Peyer's patch (tissue), 4 donors: ENCODE measurements at places on chromosomes 4 and X.

DNA sequence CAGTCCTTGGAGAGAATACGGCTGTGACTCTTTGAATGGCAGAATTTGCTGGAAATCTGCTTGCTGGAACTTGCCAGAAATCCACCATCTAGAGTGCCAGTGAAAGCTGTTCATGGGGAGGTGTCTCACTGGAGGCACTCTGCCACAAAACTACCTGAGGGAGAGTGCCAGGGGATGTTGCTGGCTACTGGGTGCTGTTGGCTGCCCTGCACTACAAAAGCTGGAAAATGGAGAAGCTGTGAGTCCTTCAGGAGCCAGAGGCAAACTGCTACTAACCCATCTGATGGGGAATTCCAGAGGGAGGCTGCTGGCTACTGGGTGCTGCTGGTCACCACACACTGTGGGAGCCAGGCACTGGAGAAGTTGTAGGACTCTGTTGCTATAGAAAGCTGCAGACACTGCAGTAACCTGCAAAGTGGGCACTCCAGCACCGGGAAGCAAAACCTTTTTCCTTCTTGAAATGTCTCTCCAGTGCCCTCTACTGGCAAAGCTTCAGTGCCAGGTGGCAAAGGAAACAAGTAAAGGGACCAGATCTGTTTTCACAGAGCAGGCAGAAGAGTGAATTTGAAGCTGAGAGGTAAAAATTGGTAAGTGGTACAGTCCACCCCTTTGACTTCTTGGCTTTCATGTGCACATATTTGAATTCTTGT, 47.8 kb upstream of the HSD17B10 start:
- no peaks in the 10 kb centered on the region for H3K27me3 ChIP-seq
- H3K4me1 ChIP-seq, result no peaks in the 10 kb centered on the region
- no peak overlapping the region for H3K27ac ChIP-seq
- H3K4me3 ChIP-seq, result no peak overlapping the region
- peak; percentile 78 for DNase-seq

DNA sequence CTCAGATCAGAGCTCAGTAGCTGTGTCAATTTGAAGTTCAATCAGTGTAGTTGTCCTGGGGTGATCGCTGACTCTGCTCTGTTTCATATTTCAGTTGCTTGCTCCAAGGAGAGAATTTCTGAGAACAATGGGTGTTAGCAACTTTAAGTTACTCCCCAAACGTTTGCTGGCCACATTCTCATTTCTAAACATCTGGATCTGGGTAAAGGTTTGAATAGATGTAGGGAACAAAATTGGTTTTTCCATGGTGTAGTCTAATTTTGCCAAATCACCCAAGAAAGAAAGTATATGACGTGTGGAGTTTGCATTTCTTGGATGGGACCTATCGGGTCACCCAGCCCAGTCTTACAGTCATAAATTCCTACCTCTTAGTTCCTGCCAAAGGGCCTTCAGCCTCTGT, 103.7 kb downstream of the AKAP4 start:
- no peaks in the 10 kb centered on the region for H3K36me3 ChIP-seq
- no peaks in the 10 kb centered on the region for H3K4me1 ChIP-seq
- no peak for DNase-seq
- no peaks in the 10 kb centered on the region for H3K27me3 ChIP-seq
- H3K27ac ChIP-seq, result no peak overlapping the region
- H3K4me3 ChIP-seq, result no peak overlapping the region

DNA sequence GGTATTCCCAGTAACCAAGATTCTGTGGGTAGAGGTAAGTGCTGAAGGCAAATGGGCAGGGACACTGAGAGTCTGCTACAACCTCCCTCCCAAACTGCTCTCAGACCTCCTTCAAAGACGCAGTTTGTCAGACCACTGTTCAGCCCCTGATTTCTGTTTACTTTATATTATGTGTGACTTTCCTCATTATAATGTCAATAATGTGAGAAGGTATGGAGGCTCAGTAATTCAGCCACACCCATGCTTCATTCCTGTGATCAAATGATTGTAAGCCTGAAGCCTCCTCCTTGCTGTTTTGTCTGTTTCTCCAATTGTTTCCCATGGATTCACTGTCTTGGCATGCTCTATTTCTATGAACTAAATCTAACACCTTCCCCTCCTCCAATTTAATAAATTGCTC, 75.6 kb downstream of the SYTL5 start:
- H3K4me3 ChIP-seq, result no peak overlapping the region
- no peaks in the 10 kb centered on the region for H3K27me3 ChIP-seq
- H3K27ac ChIP-seq, result no peak overlapping the region
- no peaks in the 10 kb centered on the region for H3K4me1 ChIP-seq

DNA sequence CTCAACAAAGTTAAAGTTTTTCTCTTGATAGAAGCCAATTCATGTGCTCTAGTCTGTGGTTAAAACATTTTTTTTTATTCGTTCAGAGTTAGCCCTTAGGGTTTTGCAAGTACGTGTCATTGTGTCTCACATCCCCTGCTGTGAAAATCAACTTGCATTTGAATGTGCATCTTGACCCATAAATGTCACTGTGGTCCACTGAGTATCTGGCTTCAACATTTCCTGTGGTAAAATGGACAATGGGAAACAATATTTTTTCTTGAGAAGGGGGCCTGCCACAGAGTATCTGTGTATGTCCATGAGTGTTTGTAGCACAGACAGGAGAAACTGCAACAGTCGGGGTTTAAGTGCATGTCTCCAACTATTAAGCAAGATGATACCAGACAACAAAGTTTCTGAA, 554.8 kb upstream of the TENM3 start:
- no peak for DNase-seq
- H3K27me3 ChIP-seq, result no peaks in the 10 kb centered on the region
- H3K4me1 ChIP-seq, result no peaks in the 10 kb centered on the region
- H3K36me3 ChIP-seq, result no peaks in the 10 kb centered on the region

- DNase-seq, result no peak
- H3K36me3 ChIP-seq, result no peaks in the 10 kb centered on the region
These were observed 56.3 kb upstream of the SPRY1 start for GRCh38 chr4:123340381-123340701.

GRCh38 chr4:15413010-15413622, 14.7 kb upstream of the C1QTNF7 start:
- no peak overlapping the region for H3K27ac ChIP-seq
- H3K27me3 ChIP-seq, result no peaks in the 10 kb centered on the region
- no peaks in the 10 kb centered on the region for H3K36me3 ChIP-seq
- no peak overlapping the region for H3K4me3 ChIP-seq
- DNase-seq, result no peak

GRCh38 chrX:44280116-44280515, 63.4 kb downstream of the EFHC2 start:
- no peak overlapping the region for H3K27ac ChIP-seq
- no peaks in the 10 kb centered on the region for H3K27me3 ChIP-seq
- no peak overlapping the region for H3K4me3 ChIP-seq
- H3K4me1 ChIP-seq, result no peaks in the 10 kb centered on the region
- no peak for DNase-seq

DNA sequence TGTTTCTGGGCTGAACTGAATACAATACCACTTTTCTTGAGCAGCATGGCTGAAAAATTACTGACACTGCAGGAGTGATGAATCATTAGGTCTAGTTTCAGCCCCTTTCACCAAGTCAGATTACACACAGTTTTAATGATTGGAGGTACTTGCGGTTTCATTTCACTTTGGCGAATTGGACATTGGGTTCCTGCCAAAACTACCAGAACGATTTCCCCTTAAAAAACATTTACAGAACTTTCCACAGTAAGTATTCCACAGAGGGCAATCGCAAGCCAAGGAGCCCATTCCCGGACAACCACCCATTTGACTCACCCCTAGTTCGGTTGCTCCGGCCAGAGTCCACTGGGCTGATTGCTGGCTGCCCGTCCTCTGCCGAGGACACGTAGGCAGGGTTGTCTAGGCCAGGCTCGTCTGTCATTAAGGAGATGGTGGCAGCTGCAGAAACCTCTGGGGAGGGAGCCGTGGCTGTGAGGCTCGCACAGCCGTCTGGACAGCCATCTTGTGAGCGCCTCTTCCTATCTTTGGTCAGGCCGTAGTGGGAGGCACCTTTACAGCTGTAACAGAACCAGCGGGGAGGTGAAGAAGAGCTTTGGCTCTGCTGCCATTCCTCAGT, 83.5 kb downstream of the LNX1 start:
- H3K36me3 ChIP-seq, result no peaks in the 10 kb centered on the region
- peak overlapping the region; percentile 23 for H3K27ac ChIP-seq
- H3K4me1 ChIP-seq, result no peaks in the 10 kb centered on the region
- H3K4me3 ChIP-seq, result no peak overlapping the region
- H3K27me3 ChIP-seq, result no peaks in the 10 kb centered on the region

GRCh38 chrX:63746278-63746677, 38.7 kb downstream of the ARHGEF9 start:
- no peak overlapping the region for H3K4me3 ChIP-seq
- peak; percentile 49 for DNase-seq
- H3K4me1 ChIP-seq, result no peaks in the 10 kb centered on the region
- no peaks in the 10 kb centered on the region for H3K27me3 ChIP-seq
- no peak overlapping the region for H3K27ac ChIP-seq

DNA sequence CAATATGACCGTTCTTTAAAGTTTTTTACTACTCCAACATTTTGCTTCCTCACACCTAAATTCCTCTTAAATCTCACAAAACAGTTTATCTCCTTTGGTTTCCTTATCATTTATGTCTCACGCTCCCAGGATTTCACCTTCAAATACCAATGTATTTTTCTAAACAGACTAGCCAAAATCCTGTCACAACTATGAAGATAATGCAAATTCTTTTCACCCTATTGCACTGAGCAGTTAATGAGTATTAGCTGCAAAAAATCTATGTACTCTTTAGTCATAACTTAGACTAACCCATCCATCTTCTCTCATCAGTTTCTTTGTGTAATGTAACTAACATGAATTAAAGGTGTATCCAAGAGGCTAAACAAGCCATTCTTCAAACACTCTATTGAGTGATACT, 151.3 kb downstream of the COMMD8 start:
- no peaks in the 10 kb centered on the region for H3K27me3 ChIP-seq
- no peak for DNase-seq
- H3K27ac ChIP-seq, result no peak overlapping the region

- no peaks in the 10 kb centered on the region for H3K27me3 ChIP-seq
- H3K27ac ChIP-seq, result no peak overlapping the region
- H3K4me1 ChIP-seq, result no peaks in the 10 kb centered on the region
- H3K36me3 ChIP-seq, result no peaks in the 10 kb centered on the region
These were observed 861 bp upstream of the DTHD1 start for GRCh38 chr4:36280555-36280954.

- no peaks in the 10 kb centered on the region for H3K27me3 ChIP-seq
- DNase-seq, result no peak
- H3K36me3 ChIP-seq, result no peaks in the 10 kb centered on the region
- H3K4me3 ChIP-seq, result no peak overlapping the region
- no peaks in the 10 kb centered on the region for H3K4me1 ChIP-seq
- no peak overlapping the region for H3K27ac ChIP-seq
These were observed 127.9 kb upstream of the PCDH18 start for GRCh38 chr4:137660211-137660610.

GRCh38 chrX:135396109-135396508, 25.6 kb upstream of the SMIM10L2A start:
- H3K27ac ChIP-seq, result no peak overlapping the region
- no peak overlapping the region for H3K4me3 ChIP-seq
- no peaks in the 10 kb centered on the region for H3K36me3 ChIP-seq
- no peaks in the 10 kb centered on the region for H3K27me3 ChIP-seq
- no peaks in the 10 kb centered on the region for H3K4me1 ChIP-seq

DNA sequence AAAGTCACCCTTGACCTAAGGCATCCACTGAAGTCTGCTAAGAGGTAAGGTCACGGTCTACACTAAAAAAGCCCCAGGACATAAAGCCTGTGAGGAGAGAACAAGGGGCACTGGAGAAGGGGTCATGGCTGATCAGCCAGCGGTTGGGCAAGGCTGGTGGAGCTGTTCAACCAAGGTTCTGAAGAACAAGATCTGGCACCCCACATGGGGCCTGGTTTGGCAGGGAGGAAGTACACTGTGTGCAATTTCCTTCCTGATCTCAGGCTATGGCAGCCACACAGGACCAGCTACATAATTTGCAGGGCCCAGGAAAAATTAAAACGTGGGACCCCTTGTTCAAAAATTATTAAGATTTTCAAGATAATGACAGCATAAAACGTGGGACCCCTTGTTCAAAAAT, 14.1 kb upstream of the BRS3 start:
- H3K4me1 ChIP-seq, result no peaks in the 10 kb centered on the region
- DNase-seq, result no peak

GRCh38 chr4:173516621-173517524, 13.2 kb downstream of the HAND2 start:
- H3K27me3 ChIP-seq, result no peaks in the 10 kb centered on the region
- H3K4me3 ChIP-seq, result no peak overlapping the region
- H3K36me3 ChIP-seq, result no peaks in the 10 kb centered on the region
- no peak overlapping the region for H3K27ac ChIP-seq

DNA sequence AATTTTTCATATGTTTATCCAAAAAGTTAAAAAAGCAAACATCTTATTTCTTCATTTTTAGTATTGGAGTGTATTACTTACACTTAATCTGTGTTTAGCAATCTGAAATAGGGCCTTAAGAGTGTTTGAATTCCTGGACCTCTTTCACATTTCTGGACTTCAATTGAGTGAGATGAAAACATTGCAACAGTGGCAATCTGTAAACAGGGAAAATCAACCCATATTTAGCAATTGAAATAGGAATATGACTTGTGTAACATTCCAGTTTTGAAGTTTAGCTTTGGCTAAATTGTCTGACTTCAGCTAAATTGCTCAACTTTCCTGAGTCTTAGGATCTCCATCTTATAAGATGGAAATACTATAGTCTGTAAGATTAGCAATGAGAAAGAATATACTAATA, 34.6 kb upstream of the FHL1 start:
- no peak overlapping the region for H3K4me3 ChIP-seq
- H3K36me3 ChIP-seq, result no peaks in the 10 kb centered on the region
- no peaks in the 10 kb centered on the region for H3K27me3 ChIP-seq
- DNase-seq, result no peak
- H3K27ac ChIP-seq, result peak overlapping the region; percentile 22

GRCh38 chr4:110198049-110198434, 373 bp downstream of the ELOVL6 start:
- peak overlapping the region; percentile 88 for H3K4me3 ChIP-seq
- DNase-seq, result no peak
- no peaks in the 10 kb centered on the region for H3K27me3 ChIP-seq
- H3K4me1 ChIP-seq, result peaks cover 4% of the 10 kb centered on the region
- H3K36me3 ChIP-seq, result no peaks in the 10 kb centered on the region

DNA sequence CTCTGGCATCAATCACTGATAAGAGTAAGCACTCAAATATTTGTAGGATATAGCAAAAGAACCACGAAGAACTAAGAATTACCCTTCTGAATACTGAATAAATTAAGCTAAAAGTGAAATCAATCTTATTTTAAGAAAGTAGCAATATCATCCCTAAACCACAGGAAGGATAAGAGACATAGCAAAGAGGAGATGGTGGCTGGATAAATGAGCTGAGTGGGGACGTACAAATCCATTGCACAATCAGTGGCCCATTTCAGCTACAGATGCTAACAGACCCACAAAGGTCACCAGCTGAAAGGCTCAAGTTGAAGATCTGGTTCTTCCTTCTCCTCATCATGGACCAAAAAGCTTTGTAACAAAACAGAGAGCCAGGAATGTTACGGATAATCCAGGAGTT, 77.1 kb downstream of the SLC9A7 start:
- H3K27me3 ChIP-seq, result no peaks in the 10 kb centered on the region
- H3K36me3 ChIP-seq, result no peaks in the 10 kb centered on the region
- DNase-seq, result no peak
- no peak overlapping the region for H3K4me3 ChIP-seq

- H3K27ac ChIP-seq, result peak overlapping the region; percentile 12
- no peak for DNase-seq
- H3K4me3 ChIP-seq, result no peak overlapping the region
- H3K27me3 ChIP-seq, result no peaks in the 10 kb centered on the region
- no peaks in the 10 kb centered on the region for H3K4me1 ChIP-seq
These were observed 7.9 kb downstream of the OGT start for GRCh38 chrX:71540801-71541200.

GRCh38 chr4:135552131-135552530, 1350.5 kb upstream of the PABPC4L start:
- no peak overlapping the region for H3K4me3 ChIP-seq
- H3K4me1 ChIP-seq, result no peaks in the 10 kb centered on the region
- no peaks in the 10 kb centered on the region for H3K27me3 ChIP-seq
- DNase-seq, result no peak
